Osteocyte (in vitro differentiated cells): ENCODE measurements at places on chromosomes 12 and 14.

DNA sequence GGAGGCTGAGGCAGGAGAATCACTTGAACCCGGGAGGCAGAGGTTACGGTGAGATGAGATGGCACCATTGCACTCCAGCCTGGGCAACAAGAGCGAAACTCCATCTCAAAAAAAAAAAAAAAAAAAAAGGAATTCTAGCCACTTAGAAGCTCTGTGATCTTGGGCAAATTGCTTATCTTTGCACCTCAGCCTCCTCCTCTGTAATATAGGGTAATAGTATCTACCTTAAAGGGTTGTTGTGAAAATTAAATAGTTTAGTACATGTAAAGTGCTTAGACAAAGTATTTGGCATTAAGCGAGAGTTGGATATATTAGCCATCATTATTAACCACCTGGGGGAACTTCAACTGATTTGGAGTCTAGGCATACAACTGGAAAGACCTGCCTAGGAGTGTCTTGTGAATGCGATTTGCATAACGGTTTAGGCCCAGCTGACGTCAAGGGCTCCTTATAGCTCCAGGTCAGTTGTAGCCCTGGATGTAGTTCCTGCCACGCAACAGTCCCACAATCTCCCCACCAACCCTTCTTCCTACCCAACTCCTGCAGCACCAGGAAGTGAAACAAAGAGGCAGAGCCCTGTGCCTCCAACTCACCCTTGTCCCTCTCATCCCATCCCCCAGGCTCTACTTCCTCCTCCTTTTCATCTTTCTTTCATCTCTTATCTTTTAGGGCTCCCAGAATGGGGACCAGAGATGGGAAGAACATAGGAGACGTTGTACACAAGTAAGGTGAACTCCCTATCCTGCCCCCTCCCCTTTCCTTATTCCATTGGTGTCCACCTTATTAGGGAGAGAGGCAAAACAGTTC is 2.1 kb upstream of the IL23A start:
- no peak for DNase-seq

- DNase-seq: no peak
Measured at GRCh38 chr14:62711351-62712023, 333.8 kb downstream of the KCNH5 start.

- no peak for DNase-seq
Measured at GRCh38 chr12:51793201-51793600, 55.3 kb downstream of the FIGNL2 start.

- DNase-seq: no peak
Measured at GRCh38 chr14:59739794-59740193, 130.8 kb downstream of the RTN1 start.

DNA sequence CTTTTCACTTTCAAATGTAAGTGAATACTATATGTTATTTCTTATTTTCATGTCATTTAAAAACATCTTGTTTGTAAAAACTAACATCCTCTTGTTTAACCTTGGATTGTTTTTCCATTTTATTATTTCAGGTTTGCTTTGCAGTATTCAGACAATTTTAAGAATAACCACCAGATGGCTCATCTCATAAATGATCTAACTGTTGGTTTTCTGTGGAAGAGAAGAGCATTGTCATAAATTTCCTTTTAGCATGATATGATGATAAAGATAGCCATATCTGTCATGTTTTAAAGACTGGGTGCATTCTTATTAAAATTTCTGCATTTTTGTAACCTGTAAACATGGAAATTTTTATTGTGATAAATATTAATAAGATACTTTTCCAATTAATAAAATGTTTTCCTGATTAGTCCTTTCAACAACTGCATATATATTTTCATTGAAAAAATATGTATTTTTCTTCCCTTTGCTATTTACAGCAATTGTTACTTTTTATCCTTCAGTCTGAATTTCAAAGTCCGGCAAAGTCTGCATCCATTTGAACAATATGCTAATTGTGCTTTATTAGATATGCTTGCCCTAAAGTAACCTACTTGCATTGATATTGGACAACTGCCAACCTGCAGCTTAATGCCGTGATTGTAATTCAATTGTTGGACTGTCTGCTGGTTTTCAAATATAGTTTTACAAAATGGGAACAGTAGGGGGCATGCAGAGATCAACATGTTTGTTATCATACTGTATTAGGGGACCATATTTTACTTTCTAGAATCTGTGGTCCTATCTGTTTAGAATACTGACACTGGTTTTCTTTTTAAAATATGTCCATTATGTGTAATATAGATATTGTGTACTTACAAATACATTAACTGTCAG is 163.4 kb downstream of the GARIN6 start:
- no peak for DNase-seq

GRCh38 chr12:6334359-6334758 is 7.5 kb downstream of the TNFRSF1A start:
- DNase-seq: no peak

GRCh38 chr12:41073633-41074472 is 114.3 kb upstream of the PDZRN4 start:
- DNase-seq: no peak

DNA sequence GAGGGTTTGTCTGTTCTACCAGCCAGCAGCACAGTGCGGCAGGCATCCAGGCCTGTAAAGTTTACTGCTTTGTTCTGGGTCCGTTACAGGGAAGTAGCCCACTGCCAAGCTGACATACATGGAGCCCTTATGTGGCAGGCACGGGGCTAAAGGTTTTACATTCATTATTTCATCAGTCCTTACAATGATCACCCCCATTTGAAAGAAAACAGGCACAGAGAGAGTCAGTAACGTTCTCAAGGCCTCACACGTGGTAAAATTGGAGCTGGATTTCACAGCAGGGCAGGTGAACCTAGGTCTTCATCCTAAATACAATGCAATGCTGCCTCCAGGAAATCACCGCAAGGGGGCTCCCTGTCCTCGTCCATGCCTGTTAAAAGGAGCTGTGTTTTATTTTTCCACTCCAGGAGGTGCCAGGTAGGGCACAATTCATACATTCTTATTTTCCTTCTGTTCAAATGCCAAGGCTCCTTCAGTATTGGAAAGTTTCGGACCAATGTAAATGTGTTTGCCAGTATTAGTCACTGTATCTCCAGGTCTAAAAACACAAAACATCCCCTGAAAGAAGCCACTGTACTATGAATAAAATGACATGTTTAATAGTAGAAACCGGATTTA is 172.2 kb upstream of the GZMB start:
- no peak for DNase-seq

- DNase-seq: no peak
Measured at GRCh38 chr12:74538491-74539258, 1.0 kb downstream of the ATXN7L3B start.

- DNase-seq: no peak
Measured at GRCh38 chr12:23204933-23205778, 580.2 kb downstream of the ETNK1 start.
